Stimulated activated CD4-positive, alpha-beta T cell treated with anti-CD3 and anti-CD28 coated beads, TNF-alpha, amount 100 ng/mL, for 1 hour (primary cell): ENCODE measurements at places on chromosomes 7 and 10.

DNA sequence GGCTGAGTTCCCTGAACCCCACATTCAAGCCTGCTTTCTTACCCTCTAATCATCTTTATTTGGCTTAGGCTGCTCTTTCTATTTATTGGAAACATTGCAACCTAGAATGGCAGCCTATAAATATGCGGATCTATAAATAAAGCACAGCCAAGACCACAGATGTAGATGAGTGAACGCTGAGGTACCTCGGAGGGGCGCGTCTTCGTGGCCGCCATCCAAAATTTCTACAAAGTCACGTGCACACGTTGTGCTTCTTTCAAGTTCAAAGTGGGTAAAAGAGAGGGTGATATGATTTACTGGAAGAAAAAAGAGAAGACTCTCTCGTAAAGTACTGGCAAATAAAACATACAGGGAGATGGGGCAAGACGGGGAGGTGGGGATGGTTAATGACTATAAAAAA is 132.6 kb upstream of the RSU1 start:
- no peak for DNase-seq

DNA sequence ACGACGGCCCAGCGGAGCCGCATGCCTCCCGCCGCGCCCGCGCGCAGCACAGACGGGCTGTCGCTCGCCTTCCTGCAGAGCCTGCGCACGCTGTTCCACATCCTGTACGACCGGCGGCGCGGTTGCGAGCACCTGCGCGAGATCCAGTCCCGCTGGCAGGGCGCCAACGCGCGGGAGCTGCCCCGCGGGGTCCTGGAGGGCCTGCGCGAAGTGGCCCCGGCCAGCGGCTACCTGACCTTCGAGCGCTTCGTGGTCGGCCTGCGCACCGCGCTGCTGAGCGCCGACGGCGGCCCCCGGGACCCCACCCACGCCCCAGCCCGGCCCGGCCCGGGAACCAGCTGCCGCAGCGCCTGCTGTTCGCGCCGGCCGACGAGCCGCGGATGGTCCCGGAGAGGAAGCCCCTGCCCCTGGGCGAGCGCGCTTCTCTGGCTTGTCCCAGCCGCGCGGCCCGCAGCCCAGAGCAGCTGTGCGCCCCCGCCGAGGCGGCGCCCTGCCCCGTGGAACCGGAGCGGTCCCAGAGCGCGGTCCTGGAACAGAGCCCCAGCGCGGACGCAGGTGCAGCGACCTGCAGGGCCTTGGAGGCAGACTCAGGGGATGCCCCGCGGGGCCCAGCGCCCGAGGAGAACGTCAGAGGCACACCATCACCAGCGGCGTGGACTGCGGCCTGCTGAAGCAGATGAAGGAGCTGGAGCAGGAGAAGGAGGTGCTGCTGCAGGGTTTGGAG is 25.3 kb upstream of the ZNF716 start:
- DNase-seq: no peak

GRCh38 chr7:111027396-111027795 is 63.5 kb upstream of the LRRN3 start:
- no peak for DNase-seq

GRCh38 chr7:51318886-51319579 is 2.4 kb upstream of the COBL start:
- DNase-seq: no peak

DNA sequence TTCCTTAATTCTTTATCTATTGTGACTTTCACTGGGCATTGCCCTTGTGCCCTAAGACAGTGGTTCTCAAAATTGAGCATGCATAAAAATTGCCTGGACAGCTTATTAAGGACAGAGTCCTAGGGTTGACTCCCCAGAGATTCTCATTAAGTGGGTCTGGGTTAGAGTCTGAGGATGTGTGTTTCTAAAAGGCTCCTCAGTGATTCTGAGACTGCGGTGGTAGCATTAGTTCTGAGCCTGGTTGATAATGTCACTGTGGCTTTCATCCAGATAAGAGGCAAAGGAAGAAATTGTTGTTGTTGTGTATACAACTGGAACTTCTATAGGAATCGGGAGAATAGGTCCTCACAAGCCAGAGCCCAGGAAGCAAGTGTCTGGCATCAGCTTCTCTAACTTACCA is 1.3 kb downstream of the IFIT2 start:
- DNase-seq: no peak

GRCh38 chr7:151128716-151129115 is 38.8 kb downstream of the GBX1 start:
- no peak for DNase-seq

DNA sequence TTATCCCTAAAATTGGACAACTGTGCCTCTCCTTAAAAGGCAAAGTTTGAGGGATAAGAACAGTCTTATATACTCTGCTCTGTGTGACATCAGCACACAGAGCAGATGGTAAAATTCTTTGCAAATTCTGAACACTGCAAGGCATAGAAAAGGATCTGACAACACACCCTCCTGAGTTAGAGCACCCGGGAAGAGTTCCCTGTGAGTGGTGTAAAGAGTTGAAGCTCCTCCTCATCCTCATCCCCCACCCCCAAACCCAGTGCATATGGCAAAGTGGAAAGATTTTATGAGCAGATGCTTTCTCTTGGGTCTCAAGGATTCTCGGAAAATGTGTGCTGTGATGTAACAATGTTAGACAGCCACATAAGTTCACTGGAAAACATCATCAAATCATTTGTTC is 40.0 kb upstream of the DGKI start:
- no peak for DNase-seq

DNA sequence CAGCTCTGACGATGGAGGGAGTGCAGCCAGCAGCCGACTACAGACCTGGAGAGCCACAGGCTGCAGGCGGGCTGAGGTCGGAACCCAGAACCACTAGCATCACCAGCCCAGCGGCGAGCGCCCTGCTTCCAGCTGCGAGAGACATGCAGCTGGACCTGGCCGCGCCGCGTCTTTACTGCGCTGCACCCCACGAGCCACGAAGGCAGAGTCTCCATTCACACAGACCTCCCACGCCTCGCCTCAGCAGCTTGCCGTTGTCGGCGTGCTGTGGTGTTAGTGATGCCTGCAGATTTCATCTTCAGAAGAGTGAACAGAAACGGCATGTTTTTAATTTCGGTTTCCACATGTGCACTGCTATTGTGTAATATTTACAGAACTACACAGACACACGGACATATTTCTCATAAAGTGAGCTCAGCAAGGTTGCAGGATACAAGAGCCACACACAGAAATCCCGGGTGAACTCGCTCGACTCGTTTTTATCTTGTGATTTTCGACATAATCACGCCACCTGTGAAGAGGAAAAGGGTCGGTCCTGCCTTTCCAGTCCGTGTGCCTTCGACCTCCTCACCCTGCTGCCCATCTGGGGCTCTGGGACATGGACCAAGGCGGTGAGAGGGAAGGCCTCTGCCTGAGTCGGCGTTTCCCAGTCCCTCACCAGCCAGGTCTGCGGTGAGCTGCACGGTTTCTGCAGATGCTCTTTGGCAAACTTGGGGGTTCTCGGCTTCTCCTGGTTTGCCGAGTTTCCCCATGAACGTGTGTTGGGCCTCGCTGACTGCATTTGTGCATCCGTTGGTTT is 252.2 kb downstream of the ELFN1 start:
- peak; percentile 50 for DNase-seq

GRCh38 chr7:22355620-22356009 is 1.3 kb downstream of the RAPGEF5 start:
- DNase-seq: no peak

DNA sequence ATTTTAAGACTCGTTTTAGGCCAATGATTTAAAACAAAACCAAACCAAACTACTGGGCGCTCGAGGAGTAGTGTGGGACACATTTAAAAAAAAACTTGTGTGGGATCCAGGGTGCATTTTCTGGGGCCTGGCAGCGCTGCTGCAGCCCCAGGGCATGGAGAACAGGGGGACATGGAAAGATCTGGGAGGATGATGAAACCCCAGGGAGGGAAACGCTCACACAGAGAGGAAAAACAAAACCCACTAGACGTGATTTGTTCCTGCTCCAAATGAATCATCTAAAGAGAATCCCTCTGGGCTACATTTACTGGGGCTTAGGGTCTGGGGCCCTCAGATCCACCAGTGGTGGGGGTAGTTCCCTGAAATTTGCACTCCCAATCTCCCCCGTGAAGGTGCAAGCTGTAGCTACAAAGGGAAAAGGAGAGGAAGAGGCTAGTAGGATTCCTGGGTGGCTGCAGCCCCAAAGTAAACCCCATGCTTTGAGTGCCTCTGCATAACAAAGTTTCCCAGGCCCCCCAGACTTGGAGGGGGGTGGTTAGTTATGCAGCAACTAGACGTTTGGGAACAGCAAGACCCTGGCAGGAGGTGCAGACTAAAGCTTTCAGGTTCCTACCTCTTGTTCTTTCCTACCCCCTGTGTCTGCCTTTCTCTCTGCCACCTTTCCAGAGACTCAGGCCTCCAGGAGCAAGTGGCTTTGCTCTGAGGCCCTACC is 14.5 kb upstream of the HOXA13 start:
- DNase-seq: no peak

- DNase-seq: no peak
These were observed 74.9 kb upstream of the STEAP1B start for GRCh38 chr7:22574754-22575520.

GRCh38 chr7:2017914-2018568 is 214.7 kb downstream of the MAD1L1 start:
- DNase-seq: no peak

GRCh38 chr10:104938031-104938430 is 296.9 kb downstream of the SORCS3 start:
- DNase-seq: no peak
